BE2C (cell line): ENCODE measurements at places on chromosomes 1 and 21.

GRCh38 chr1:4428711-4429110 lies 225.7 kb upstream of the AJAP1 start:
- DNase-seq: no peak

- DNase-seq: no peak
Measured at GRCh38 chr1:27713139-27713725, 12.5 kb upstream of the FAM76A start.

DNA sequence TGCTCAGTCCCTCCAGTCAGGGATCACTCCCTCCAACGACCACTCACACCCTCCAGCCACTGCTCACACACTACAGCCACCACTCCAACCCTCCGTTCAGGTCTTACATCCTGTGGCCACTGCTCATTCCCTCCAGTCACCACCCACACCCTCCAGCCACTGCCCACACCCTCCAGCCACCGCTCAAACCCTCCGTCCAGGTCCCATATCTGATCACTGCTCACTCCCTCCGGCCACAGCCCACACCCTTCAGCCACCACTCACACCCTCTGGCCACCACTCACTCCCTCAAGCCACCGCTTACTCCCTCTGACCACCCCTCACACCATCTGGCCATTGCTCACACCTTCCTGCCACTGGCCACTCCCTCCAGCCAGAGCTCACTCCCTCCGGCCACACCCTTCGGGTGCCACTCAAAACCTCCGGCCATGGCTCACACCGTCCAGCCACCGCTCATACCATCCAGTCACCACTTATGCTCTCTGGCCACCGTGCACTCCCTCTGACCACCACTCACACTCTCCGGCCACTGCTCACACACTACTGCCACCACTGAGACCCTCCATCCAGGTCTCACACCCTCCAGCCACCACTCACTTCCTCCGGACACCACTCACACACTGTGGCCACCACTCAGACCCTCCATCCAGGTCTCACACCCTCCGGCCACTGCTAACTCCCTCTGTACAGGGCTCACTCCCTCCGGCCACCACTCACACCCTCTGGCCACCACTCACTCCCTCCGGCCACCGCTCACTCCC lies 4.7 kb upstream of the TFF1 start:
- no peak for DNase-seq

DNA sequence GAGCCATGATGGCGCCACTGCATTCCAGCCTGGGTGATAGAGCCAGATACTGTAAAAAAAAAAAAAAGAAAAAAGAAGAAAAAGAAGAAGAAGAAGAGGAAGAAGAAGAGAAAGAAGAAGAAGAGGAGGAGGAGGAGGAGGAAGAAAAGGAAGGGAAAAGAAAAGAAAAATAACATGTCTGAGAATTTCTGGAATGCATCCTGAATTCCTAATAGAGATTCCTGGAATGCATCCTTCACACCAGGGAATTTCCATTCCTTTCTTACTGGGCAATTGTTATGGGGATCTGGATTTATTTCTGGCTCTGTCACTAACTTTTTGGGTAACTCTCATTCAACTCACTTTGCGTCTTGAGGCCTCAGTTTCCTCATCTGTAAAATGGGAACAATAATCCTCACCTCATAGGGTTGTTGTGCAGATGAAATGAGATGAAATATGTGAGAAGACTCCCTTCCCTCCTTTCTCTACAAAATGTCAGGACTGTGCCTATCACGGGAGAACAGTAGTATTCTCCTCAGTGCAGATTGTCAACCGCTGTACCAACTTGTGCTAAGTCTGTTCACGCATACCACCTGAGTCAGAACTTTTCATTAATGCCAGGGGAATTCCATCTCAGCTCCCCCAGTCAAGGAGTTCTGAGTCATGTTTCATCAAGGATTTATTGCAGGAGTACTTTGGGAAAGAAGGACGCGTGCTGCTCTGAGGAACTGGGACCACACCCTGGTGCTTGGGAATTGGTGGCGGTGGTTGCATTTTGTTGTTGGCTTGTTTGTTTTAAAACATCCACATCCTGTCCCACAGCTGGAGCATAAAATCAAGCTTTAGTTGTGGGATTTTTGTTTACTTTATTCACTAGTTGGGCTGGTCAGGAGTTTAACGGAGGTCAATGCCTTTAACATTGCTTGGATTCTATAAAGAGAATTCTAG lies 42.4 kb upstream of the ROR1 start:
- DNase-seq: no peak

DNA sequence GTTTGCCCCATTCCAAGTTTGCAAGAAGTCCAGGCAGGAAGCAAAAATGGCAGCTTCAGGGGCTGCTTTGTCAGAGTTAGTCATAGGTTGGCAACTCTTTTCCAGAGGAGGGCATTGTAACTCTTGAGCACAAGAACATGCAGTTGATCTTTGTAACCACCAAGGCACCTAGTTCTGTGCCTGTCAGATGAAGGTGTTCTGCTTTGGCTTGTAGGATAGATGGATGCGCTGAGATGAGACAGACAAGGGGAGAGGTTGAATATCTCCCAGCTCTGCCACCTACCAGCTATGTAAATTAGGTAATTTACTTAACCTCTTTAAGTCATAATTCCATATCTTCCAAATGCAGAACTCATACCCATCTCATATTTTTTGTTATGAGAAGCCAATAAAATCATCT lies 89.3 kb downstream of the ZNF648 start:
- DNase-seq: no peak
